SK-N-SH treated with all-trans-retinoic acid at 6 μM for 48 hours (cell line): ENCODE measurements at places on chromosomes 12 and 14.

DNA sequence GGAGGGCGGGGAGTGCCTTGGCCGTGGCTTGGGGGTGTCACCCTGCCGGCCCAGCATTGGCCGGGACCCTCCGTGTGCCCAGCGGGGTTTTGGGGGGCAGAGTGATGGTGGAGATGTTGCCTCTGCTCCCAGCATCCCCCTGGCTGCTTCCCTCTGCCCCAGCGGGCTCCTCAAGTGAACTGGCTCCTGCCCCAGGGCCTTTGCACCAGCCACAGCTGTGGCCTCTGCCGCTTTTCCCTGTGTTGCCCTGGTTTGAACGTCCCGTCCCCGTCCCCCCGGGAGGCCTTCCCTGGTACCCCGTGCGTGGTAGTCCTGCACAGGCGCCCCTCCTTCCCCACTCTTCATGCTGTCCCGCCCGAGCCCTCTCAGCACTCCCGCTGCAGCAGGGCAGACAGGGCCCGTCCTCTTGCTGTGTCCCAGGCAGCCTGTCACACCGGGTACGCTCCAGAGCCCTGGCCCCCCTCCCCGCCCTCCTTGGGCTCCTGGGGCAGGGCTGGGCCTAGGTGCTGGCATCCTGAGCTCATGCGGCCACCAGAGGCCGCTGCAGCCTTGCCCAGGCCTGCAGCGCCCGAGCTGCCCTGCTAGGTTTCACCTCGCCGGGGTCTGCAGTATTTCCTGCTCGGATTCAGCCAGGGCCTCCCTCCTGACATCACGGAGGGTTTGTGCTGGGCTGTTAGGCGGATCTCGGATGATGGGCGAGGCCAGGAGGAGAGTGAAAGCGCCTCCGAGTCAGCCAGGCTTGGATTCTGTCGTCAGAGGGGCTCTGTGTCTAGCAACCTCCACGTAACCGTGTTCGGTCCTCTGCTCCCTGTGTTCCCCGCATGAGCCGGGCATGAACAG is 9.5 kb downstream of the NOC4L start:
- ATAC-seq = peak; percentile 99

GRCh38 chr14:36233217-36233616 is 56.7 kb upstream of the PTCSC3 start:
- ATAC-seq = no peak

DNA sequence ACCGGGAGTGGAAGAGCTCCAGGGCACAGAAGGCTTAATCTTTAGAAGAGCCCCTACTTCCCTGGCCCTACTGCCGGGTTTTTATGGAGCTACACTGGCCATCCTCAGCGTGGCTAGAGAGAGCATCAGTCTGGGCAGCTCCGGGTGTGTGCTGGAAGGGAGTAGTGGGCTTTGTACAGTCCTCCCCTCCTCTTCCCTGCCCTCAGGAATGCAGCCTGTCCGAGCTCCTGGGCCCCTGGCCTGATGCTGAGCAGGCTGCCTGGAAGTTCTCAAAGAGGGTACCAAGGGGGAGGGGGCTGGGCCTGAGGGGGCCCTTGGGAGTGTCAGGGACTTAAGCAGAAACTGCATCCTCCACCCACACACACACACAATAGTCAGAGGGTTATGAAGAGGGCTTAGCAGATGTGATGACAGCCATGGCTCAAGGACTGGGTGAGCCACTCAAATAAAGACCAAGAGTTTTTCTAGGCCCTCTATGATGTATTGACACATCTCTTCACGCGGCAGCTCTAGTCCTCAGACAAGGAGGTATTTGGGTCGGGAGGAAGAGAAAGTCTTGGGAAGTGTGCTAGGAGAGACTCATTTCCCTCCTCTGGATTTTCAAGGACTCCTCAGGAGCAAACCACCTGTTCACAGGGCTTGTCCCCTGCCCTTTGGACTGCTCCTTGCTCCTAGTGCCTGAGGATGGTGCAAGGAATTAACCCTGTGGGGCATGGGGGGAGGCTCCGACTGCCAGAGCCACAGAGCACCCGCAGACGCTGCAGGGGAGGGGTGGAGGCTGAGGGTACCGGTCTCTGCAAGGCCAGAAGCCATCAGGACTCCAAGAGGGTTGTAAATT is 16.5 kb upstream of the FIGNL2 start:
- ATAC-seq = no peak

DNA sequence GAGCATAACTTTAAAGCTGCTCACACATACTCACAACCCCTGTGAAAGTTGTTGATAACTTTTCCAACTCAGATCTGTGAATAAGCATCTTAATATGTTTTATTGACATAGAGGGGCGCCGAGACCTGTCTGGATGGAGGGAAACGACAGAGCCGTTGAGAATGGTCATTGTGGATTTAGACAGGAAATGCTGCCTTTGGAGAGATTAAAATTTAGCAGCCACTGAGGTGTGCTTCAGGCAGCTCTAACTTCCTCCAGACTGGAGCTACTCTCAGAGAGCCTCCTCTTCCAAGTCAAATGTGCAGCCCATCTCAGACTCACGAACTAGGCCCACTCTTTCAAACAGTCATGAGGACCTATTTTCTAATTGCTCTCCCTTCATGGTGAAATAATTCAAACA is 90.9 kb downstream of the RIMBP2 start:
- no peak for ATAC-seq

GRCh38 chr12:115868624-115869023 is 408.9 kb downstream of the MED13L start:
- ATAC-seq = no peak

DNA sequence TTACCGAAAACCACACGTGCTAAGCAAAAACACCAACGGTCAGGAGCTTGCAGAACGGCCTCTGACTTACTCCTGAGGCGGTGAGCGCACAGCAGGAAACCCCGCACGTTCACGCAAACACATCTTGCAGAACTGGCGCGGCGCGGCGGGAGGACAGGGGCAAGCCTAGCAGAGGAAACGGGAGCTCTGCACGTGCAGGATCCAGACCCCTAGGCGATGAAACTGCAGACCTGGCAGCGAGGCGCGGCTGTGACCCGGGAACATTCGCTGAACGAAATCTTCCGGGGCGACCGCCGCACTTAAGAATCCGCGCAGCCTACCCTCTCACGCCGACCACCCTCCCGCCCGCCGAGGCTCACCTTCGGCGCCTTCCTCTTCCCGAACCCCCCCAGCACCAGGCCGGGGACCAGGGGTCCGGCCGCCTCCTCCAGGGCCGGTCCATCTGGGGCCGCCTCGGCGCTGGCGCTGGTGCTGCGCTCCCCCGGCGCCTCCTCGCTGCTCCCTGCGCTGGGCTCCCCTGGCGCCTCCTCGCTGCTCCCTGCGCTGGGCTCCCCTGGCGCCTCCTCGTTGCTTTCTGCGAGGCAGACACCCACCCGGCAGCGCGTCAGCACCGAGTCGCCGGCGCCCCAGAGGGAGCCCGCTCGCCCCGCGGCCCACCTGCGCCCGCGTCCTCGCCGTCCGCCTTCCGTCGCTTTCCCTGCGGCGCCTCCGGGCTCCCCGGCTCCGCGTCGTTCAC is 615 bp downstream of the DDX51 start:
- peak; percentile 14; the same call in 2 of the 3 replicates for ATAC-seq

DNA sequence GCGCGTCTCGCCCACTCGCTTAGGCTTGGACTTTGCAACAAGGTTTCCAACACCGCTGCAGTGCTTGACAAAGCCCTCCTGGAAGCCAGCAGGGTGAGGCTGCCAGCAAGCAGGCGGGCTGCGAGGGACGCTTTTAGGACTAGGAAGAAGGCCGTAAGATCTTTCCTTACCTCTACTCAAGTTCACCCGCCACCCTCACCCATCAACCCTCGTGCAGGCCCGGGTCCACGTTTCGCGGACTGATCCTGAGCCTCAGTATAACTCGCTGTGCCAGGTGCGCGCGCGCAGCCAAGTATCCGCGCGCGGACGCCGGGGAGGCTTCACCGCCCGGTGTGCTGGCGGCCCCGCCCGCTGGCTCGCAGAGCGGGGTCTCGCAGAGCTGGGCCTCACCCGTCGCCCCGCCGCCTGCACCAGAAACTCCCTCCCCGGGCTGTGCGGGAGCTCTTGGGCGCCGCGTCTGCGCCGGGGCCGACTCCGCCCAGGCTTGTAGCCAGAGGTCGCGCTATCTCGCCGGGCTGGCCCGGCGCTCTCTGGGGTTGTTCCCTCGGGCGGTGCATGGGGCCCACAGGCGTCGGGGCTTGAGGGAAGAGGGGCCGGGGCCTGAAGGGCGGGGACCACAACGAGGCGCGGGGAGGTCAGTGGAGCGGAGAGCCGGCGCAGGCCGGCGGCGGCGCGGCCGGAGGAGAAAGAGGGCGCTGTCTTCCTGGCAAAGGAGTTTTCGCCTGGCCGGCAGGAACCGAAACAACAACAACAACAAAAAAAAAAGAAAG is 7.6 kb upstream of the SIX1 start:
- peak; percentile 29 for ATAC-seq

DNA sequence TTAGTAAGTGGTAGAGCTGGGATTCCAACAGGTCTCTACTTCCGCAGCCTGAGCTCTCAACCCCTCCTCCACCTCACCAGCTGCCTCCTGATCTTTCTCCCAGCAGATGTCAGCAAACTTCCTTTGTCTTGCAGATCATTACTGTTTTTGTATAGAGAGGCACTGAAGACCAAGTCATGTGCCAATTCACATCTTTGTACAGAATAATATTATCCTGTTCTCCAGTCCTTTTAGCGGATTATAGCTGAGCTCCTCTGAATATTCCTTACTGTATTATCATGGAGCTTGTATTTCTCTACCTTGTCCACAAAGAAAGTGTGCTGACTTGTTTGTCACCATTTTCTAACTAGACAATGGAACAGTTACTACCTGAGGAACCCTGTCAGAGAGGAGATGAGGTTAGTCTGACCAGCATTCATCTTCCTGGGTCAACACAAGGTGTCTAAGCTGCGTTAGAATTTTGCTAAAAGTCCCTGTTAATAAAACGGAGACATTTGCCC is 142.3 kb upstream of the ARHGAP5 start:
- peak; percentile 86 for ATAC-seq

DNA sequence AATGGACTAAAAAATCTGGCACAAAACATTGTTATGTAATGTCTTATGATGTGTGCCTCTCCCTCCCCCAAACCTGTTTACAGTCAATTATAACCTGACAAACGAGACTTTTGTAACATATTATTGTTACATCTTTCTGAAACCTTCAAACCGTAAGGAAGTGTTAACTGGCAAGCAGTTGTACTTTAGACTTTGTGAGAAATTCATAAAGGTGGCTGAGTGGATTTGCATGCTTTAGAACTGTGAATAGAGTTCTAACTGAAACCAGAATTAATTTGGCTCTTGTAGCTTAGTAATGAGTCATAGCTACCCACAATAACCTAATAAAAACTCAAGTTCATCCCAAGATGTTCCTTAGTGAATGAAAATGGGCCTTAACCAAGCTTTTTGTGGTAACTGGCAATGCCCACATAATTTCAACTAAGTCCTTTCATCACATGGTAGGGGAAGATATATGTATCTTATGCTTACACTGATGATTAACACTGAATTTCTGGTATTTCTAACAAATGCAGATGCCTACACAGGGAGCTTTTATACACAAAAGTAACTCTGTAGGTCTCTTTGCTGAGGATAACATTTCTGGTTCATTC is 29.7 kb downstream of the RAD9B start:
- ATAC-seq = peak; percentile 82

DNA sequence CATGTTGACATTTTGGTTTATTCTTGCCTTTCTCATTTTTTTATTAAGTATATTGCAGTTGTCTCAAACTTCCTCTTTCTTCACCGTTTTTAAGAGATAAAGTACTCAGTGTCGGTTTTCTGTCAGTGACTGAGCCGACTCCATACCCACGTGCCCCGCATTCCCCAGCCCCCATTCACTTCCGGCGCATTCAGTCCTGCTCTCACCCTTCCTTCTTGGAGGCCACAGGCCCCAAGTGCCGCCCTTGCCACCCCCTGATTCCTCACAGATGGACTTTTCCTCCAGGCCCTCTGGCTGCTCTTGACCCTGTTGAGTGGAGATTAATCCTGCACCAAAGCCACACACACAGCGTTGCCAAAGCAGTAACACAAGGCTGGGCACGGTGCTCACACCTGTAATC is 19.1 kb upstream of the DNAH10 start:
- ATAC-seq = no peak

DNA sequence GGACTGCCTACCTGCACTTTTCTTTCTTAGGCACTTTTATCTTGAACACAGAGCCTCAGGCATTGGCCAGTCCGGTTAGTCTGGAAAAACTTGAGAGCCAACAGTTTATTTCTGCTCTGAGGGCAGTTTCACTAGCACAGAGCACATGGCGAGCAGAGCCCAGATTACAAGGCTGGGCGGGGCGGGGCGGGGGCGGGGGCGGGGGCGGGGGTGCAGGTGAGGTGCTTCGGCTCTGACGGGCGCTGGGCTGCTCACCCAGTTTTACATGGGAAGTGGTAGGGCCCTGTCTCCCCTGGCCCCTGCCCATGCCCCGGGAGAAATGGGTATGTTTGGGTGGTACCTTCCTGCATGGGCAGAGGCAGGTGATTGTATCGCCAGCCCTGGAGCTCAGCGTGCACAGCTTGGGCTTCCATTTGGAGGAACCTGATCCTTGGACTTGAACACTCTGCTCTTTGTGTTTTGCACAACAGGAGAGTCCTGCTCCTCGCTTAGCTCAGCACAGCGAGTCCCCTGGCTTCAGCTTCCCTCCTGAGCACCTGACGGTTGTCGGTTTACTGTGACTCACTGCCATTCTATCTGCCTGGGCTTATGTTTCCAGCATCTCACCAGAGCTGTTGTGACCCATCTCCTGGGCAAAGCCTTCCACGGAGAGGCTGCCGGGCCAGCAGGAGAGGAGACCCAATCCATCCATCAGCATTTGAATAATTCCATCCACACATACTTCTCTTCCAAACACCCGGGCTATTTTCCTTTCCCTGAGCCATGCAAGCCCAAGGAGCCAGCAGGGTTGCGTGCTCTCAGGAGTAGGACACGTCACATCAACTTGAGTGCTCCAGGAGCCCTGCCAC is 108.5 kb downstream of the ARF6 start:
- peak; percentile 54 for ATAC-seq

DNA sequence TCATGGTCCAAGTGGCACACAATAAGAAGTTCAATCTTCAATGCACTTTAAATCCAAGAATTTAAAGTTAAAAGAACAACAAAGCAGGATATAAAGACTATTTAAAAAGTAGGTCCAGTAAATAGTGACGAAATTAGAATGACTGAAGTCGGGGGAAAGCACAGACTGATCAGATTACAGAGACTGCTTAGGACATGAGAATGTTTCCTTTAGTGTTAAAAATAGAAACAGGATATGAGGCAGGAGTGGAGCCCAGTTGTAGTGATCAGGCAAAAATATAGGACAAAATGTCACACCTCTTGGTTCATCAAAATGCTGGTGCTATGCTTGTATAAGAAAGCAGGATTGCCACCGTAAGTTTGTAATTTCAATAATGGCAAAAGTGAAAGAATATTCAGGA is 52.2 kb upstream of the CD163 start:
- peak; percentile 70 for ATAC-seq

- no peak; the same call in 2 of the 3 replicates for ATAC-seq
These were observed 12.5 kb downstream of the EGLN3 start for GRCh38 chr14:33938131-33938949.
